ENCODE measurements at places on chromosomes 6 and 20.

DNA sequence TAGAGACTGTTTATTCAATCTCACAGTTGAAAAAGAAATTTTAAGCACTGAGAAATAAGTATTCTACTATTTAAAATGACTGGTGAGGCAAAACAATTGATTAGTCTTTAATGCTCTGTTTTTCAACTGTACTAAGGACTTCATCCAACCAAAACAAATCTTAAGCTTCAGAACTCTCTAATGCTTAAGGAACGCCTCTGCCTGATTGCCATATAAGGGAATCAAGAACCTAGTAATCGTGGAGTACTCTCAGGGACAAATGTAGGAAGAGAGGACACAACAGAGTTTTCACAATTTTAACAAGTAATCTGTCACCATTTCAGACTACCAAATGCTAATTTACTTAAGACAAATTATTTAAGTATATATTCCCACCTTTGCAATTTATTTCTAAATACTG, 16.1 kb downstream of the FBXO30 start:
- peak; percentile 76 for DNase-seq

- DNase-seq, result no peak
These were observed 5.9 kb downstream of the RNASET2 start for GRCh38 chr6:166950443-166950821.

- no peak for DNase-seq
These were observed 58.0 kb downstream of the BACH2 start for GRCh38 chr6:90238496-90239266.

DNA sequence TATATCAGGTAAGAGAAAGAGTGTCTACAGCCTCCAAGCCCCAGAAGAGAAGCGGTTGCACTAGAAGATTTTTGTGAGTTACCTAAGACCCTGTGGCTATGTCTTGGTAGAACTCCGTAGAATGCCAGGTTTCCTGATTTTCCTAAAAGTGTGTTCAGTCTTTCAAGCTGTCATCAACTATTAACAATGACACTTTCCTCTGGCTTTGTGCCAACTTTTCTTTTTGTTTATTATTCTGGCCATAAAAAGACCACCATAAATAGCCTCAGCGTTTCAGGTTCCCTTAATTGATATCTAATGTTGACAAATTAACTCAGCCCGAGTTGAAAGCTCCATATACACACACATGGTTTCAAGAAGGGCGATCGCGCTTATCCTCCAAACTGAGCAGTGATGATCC, 1.2 kb downstream of the PAK5 start:
- DNase-seq, result no peak

- DNase-seq, result peak; percentile 69
These were observed 40.5 kb upstream of the OSTM1 start for GRCh38 chr6:108114841-108115597.

- DNase-seq, result no peak
These were observed 317.5 kb downstream of the UTRN start for GRCh38 chr6:144602523-144603180.

DNA sequence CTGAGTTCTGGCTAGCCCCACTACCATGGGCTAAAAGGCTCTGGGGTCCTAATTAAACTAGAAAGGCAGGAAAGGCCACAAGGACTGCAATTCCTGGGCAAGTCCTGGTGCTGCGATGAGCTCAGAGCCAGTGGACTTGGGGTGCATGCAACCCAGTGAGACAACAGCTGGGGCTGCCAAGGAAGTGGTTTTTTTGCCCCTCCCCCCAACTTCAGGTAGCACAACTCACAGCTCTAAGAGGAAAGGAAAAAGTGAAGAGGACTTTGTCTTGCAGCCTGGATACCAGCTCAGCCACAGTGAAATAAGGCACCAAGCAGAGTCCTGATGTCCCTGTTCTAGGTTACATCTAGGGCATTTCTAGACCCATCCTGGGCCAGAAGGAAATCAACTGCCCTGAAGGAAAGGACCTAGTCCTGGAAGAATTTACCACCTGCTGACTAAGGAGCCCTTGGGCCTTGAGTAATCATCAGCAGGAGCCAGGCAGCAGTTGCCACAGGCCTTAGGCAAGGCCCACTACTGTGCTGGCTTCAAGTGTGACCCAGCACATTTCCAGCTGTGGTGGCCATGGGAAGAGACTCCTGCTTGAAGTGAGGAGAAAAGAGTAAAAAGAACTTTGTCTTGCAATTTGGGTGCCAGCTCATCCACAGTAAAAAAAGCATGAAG, 358.4 kb downstream of the BTBD3 start:
- no peak for DNase-seq

GRCh38 chr20:48818481-48818987, 9.3 kb downstream of the PREX1 start:
- no peak for DNase-seq

- DNase-seq, result no peak
These were observed 183.6 kb downstream of the EPHA7 start for GRCh38 chr6:93235775-93236174.

DNA sequence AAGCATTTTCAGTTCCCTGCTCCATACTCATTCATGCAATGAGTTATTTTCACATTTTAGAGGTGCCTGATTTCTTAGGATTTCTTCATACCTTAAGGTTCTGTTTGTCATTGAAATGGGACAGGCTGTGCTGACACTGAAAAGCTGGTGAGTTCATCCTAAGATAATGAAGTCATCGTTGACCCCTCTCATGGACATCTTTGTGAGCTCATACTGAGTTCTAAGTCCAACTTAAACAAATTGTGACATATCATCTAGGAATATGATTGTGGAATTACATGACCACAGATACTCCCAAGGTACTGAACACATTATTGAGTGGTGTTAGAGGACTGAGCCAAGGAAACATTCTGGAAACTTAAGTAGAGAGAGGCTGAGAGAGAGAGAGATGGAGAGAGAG, 224.8 kb upstream of the JAG1 start:
- DNase-seq, result no peak

DNA sequence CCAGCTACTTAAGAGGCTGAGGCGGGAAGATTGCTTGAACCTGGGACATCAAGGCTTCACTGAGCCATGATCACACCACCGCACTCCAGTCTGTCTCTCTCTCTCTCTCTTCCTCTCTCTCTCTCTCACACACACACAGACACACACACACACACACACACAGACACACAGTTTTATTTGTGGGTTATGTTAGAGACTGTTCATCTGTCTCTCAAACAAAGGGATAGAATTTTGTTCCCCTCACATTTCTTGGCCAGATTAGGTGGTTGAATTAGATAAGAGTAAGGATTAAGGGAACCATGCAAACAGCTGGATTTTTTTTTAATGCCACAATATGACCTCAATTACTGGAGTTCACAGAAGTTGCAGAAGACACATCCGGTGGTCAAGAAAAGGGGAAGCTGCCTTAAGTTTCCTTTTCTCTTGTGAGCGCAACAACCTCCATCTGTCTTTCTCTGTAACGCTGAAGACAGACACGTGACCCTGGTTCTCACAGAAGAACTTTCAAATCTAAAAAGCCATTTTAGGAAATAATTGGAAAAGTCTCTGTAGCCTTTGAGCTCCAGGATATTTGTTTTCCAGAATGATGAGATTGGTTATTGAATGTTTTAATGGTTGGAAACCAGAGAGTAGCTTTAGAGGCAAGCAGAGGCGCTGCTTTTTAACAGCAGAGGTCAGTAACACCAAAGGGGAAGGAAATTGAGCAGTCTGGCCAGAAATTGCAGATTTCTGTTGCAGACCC, 32.9 kb upstream of the LGSN start:
- peak; percentile 39 for DNase-seq

GRCh38 chr6:161226009-161226964, 47.6 kb downstream of the AGPAT4 start:
- DNase-seq, result no peak

GRCh38 chr6:128519931-128520435, 416 bp downstream of the PTPRK start:
- no peak for DNase-seq

DNA sequence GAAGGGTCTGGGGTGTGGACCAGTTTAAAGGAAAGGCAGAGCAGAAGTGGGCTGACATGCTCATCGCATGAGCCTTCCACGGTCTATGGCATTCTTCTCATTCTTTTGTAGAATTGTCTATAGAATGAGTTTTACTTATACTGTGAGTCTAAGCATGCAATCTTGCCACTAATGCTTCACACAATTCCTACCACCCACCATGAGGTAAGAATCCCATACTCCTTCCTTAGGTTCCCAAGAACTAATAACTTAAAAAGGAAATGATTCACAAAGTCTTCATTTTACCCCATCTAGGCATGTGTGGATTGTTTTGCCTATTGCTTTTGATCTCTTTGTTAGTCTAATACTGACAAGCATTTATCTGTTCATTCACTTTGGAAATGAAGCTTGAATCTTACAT, 195.2 kb downstream of the LY86 start:
- peak; percentile 43 for DNase-seq

- DNase-seq, result no peak
These were observed 50.4 kb downstream of the ZMYND8 start for GRCh38 chr20:47306095-47306494.

GRCh38 chr20:56504373-56505005, 20.1 kb upstream of the FAM209A start:
- DNase-seq, result no peak

DNA sequence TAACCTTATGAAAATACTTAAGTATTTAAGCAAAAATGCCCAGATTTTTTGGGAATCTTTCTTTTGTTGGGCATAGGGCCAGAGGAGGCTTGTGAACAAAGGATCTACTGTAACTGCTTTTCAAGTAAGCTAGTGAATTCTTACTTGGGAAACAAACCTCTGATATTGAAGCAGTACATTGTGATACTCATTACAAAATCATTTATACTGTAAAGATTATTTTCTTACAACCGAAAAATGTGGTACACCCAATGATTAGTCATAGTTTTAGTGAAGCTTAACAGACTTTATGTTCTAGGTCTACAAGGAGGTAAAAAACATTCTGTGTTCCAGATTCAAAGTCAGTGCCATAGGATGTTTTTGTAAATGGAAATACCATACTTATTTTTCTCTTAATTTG, 272.9 kb upstream of the KCNQ5 start:
- DNase-seq, result peak; percentile 77

DNA sequence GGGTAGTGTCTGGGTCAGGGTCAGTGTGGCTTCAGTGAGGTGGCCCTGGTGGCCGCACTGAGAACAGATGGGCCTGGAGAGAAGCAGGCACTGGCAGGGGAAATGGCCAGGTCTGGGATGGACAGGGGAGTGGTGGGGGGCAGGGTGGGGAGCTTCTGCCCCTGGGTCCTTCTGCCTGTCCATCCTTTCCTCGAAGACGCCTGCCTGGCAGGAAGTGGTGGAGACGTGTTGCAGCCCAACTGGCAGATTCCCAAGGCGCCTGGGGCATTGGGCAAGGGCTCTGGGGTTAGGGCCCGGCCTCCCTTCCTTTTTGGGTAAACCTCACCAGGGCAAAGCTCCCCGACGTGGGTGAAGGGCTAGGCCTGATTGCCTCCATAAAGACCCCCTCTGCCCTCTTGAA, 10.4 kb downstream of the SRC start:
- DNase-seq, result no peak

GRCh38 chr20:54061101-54061881, 9.1 kb downstream of the BCAS1 start:
- DNase-seq, result no peak

GRCh38 chr20:41956338-41957074, 338.3 kb upstream of the CHD6 start:
- no peak for DNase-seq

GRCh38 chr6:25895771-25896170, 21.7 kb upstream of the SLC17A3 start:
- no peak for DNase-seq

GRCh38 chr6:167485186-167485978, 160.5 kb downstream of the TTLL2 start:
- peak; percentile 32 for DNase-seq

DNA sequence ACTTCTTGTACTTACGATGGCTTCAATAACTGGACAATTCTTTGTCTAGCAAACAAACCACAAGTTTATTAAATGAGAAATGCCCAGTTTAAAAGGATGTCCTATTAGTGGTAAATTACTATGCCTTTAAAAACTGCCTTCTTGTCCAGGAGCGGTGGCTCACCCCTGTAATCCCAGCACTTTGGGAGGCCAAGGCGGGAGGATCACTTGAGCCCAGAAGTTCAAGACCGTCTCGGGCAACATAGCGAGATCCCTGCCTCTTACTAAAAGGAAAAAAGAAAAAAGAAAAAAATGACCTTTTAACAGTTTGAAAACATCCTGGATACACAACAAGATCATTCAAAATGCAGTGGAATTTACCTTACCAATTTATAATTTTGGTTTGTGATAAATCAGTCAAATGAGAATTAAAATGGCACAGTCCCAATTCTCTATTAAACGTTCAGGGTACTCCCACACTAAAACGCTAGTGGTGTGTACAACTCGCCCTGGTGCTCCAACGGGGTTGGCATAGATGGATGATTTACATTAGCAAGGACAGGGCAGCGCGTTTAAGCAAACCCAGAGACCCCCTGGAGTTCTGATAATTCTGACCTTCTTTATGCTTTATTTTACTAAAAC, 2.3 kb downstream of the ZBTB2 start:
- DNase-seq, result no peak

- DNase-seq, result no peak
These were observed 36.3 kb upstream of the PCMTD2 start for GRCh38 chr20:64219202-64219601.

DNA sequence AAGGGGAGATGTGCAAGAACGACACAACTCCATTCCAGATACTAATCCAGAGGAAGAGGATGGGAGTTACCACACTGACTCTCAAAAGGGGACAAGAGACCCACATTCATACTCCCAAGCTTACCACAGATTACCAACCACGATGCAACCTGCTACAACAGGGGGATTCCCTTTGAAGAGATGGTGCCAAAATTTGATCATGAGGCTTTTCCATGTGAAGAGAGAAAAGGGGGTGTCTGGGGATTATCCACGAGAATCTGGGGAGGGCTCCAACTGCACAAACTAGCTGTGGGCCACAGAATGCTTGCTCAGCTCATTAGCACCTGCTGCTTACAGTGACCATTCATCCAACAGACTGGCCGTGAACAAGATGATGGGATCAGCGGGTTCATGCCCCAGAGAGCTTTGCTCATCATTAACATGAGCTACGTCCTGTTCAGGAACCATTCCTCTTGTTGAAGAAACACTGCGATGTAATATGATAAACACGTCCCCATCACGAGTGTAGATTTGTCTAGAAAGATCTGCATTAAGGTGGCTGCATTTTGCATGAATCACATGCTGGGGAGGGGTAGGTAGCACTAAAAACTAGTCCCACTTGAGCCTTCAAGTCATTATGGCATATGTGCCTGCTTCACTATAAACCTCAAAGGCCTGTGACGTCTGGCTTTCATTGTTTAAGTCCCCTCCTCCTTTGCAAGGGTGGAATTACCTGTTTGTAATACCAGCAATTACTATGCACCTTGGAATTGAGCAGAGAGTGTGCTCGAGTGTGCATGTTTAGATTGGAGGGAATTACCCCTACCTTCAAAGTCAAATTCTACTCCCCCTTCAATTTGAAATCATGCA, 4.0 kb downstream of the PLAGL2 start:
- no peak for DNase-seq
